ENCODE measurements at places on chromosomes 7 and 10.

DNA sequence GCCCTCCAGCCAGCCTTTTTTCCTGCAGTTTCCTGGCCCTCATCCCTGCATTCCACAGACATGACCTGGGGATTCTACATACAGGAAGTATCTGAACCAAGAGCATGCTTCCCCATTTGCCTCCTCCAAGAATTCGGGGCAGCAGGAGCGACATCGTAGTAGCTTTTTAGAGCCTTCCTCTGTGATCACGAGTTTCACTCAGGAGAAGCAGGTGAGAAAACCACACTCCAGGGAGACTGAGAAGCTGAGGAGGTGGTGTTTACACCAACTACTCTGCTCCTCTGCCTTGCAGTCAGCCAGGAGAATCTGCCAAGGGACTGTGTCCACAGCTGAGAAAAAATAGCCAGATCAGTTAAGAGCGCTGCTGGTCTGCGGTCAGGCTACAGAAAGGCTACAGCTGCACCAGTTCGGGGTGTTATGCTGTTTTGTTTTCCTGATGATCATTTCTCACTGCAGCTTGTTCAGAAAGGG, 54.1 kb downstream of the HSPA12A start:
- DNase-seq = peak; percentile 43

GRCh38 chr10:133276435-133277201, at the start of gene ADAM8:
TSS of gene ADAM8 (minus strand) at chr10:133276868. CDS start at chr10:133276817, 51 bp downstream.
- no peak for DNase-seq

- no peak for DNase-seq
Measured at GRCh38 chr7:95716357-95717122, 55.8 kb upstream of the DYNC1I1 start.

GRCh38 chr10:110404413-110404812, 93.3 kb upstream of the DUSP5 start:
- no peak for DNase-seq

GRCh38 chr10:13328126-13328525, 20.0 kb downstream of the SEPHS1 start:
- no peak for DNase-seq

DNA sequence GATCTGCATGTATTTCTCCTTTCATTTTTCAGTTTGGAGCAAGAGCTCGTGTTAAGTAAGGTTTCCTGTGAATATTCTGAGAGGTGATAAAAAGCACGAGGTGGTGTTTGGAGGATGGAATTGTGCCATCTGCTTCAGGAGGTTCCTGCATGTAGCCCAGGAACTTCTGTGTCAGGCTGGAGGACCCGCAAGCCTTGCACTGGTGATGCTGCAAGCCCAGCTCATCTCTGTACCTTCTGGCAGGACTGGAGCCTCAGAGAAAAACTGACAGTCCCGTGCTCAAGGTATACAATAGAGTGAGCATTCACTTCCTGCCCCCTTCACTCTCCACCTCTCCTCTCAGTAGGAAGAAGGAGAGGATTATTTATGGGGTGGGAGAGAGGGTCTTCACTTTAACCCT, 240.7 kb upstream of the CCDC6 start:
- DNase-seq = no peak

DNA sequence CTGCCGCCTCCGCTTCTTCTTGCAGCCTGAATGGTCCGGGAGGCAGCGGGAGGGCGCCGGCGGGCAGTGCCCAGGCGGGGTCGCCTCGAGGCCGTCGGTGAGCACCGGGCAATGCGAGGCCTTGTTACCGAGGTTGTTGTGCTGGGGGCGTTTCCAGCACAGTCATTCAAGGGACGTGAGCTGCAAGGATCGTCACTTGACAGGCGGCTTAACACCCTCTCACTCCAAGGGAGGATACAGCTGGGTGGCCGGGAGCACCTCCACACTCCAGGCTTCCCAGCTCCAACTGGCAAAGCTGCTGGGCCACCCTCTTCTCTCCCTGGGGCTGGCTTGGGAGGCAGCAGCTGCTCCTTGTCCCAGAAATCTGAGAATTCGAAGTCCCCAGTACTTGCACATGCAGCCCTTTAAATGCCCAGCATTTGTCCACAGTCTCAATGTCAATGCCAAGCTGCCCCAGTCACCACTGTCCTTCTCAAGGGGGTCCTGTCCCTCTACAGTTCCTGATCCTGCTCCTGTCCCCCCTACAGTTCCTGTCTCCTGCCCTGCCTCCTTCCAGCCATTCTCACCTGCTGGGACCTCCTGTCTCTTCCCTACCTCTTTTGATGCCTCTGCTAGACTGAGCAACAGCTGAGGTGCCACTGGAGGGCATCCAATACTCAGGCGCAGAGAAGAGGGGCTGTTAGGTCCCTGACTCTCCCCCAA, 4.4 kb upstream of the HOXA11 start:
- DNase-seq = no peak

DNA sequence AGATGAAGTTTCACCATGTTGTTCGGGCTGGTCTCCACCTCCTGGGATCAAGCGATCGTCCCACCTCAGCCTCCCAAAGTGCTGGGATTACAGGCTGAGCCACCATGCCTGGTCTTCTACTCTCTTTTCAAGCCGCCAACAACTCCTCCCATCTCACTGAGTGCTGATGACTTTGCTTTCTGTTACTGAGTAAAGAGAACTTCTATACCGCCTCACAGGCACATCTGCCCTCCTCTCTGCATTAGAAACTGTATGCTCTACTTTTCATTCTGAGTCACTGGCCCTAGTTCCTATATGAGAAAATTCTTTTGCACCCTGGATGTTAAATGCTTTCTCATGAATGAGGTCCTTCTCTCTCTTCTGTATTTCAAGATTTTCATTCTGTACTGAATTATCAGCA, 2.2 kb upstream of the ZNF239 start:
- no peak for DNase-seq

DNA sequence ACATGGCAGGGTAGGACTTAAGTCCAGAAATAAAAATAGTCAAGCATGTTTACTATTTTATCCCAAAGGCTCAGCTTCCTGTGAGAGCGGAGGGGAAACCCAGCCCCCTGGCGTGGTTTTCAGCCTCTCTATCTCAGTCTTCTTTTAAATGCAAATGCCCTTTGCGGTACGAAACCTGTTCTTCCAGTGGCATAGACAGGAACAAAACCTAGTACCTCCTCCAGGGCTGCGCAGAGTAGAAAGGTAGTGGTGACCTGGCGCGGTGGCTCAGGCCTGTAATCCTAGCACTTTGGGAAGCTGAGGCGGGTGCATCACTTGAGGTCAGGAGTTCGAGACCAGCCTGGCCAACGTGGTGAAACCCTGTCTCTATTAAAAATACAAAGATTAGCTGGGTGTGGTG, 181.3 kb upstream of the FOXK1 start:
- no peak for DNase-seq

GRCh38 chr7:69199661-69200060, 398.6 kb upstream of the AUTS2 start:
- DNase-seq = no peak

GRCh38 chr10:5563991-5564536, 39.3 kb downstream of the CALML3 start:
- no peak for DNase-seq

GRCh38 chr10:111316722-111317212, 239.9 kb downstream of the ADRA2A start:
- no peak for DNase-seq

GRCh38 chr7:44431091-44431608, 59.3 kb downstream of the NUDCD3 start:
- DNase-seq = no peak

DNA sequence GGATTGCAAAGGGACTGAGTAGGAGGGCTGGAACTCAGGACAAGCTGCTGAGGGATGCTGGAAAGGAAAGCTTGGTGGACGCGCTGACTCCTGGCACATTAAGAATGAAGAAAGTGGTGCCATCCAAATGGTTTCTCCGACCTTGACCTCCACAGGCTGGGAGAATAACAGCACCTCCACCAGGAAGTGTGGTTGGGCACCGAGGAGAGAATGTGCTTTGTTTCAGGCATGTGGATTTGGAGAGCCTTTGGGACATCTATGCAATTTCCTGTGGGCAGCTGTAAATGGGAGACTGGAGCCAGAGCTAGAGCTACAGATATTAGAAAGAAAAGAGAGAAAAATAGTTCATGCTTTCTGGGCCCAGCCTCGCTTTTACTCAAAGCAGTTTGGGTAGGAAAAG, 29.8 kb upstream of the HABP2 start:
- no peak for DNase-seq

- DNase-seq = no peak
Measured at GRCh38 chr7:112533591-112533990, 52.8 kb downstream of the LSMEM1 start.

- no peak for DNase-seq
Measured at GRCh38 chr10:100766693-100767421, 21.5 kb downstream of the PAX2 start.

DNA sequence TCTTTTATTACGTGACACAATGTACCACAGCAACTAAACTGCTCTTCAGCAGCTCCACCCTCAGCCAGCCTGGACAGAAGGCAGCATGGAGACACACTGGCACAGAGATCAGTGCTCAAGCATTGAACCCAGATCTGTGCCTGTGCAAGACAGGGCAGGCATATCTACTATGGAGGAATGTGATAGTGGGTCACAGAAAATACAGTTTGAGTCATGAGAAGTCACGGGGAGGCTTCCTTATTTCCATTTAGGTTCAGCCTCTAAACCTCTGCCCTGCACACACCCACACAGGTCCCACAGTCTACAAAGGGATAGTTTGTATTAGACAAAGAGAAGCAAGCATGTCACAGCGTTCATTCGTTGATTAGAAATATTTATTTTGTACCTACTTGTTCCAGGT, 187.4 kb upstream of the AGR3 start:
- DNase-seq = no peak

All from hindlimb muscle (tissue), 1 donor.